ENCODE measurements at places on chromosomes 1 and 21.

- DNase-seq = no peak
Measured at GRCh38 chr21:41396558-41397075, 29.4 kb upstream of the MX1 start.

GRCh38 chr1:175232335-175232734 is 39.8 kb upstream of the KIAA0040 start:
- no peak for DNase-seq

GRCh38 chr21:35478161-35479064 is 429.3 kb upstream of the RUNX1 start:
- DNase-seq = no peak

- no peak for DNase-seq
Measured at GRCh38 chr1:232521660-232522059, 108.3 kb downstream of the SIPA1L2 start.

DNA sequence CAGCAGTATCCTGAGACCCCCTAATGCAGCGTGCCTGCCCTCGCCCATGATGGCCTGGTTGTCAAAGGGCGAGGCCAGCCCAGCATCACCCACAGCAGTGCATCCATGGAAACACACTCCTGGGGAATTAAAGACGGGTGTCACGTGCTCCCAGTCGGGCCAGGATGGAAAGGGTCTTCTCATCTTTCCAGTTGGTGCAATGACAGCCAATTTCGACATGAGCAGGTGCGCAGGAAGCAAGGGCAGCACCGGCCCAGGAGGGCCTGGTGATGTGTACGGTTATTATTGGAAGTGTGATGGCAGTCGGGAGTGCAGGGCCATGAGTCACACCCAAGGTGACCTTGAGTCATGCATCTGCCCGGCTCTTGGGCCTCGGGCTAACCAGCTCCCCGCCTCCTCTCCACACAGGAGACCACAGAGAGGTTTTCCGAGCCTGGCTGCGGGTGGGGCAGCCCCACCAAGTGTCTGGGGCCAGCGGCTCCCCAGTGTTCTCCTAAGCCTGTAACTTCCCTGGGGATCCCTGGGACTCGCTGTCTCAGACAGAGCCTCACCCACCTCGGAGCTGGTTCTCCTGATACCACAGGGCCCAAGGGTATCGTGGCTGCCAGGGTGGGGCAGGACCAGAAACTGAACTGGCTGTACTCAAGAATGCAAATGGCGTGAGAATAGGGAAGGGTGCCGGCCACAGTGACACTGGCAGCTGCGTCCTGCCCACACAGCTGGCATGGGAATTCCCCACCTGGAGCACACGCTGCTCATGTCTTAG is 119.8 kb downstream of the SIK1 start:
- DNase-seq = no peak

DNA sequence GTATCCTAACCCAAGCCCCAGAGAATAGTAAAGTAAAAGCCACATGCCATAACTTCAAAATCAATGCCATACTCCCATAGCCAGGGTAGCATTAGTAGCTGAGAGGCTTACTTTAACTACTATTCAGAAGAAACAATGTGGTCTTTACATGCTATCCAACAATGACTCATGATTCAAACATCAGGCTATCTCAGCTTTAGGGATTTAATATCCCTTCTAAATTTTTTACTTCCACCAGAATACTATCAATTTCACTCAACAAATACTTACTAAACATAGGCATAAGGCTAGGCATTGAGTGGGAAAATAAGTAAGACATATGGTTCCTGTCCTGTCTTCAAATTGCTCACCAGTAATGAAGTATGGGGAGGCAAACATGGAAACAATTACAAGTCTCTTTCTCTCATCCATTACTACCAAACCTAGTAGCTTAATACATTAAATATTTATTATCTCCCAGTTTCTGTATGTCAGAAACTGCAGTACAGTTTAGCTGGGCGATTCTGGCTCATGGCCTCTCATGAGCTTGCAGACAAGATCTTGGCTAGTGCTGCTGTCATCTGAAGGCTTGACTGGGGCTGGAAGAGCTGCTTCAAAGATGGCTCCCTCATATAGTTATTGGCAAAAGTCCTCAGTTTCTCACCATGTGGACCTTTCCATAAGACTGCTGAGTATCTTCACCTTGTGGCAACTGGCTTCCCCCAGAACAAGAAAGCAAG is 30.7 kb downstream of the EVI5 start:
- no peak for DNase-seq

GRCh38 chr1:172404121-172404520 is 16.4 kb upstream of the C1orf105 start:
- no peak for DNase-seq

DNA sequence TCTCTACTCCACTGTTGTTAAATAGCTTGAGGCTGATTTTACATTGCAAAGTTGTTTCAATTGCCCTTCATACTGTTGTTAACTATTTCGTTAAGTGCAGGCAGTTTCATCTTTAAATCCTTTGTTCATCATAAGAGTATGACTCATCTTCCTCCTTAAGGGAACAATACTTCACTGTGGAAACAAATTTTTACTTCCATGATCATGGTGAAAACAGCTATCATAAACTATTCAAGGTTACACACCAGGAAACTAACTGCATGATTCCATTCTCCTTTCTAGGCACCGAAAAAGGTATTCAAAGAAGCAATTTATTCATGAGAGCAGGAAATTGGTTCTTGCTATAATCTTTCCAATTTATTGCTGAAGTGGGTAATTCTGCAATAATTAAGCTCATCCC is 593.2 kb downstream of the LRRIQ3 start:
- DNase-seq = no peak

GRCh38 chr1:227774051-227774731 is 39.0 kb downstream of the SNAP47 start:
- no peak for DNase-seq

DNA sequence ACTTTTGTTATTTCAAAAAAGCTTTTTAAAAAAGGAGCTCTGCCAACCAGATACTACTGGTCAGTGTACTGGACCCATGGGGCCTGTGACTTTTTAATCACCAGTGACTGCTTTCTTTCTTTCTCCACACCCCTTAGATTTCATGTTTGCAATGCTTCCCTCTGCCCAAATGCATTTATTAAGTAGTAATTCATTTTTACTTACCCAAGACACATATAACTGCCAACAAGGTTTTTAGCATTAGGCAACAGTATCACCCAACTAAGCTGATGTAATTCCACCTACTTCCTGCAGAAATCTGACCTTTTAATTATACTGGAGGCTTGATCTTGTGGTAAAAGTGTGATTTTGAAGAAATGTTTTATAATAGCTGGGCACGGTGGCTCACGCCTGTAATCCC is 12.5 kb downstream of the MECR start:
- DNase-seq = no peak

- peak; percentile 86 for DNase-seq
Measured at GRCh38 chr1:55021942-55022546, 17.3 kb upstream of the PCSK9 start.

DNA sequence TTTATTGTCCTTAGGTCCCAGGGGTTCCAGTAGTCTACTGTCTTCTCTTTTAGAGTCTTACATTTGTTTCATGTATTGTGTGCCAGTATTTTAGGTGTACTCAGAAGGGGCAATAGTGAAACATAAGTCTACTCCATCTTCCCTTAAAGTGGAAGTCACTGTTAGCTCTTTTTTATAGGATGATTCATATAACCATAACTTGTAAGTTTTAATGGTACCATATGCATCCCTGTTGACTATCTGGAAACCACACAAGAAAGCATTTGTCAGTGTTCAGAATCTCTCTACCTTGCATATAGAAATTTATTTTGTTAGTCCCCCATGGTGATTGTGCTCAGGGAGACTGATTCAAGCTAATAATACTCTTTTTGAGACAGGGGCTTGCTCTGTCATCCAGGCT is 149.9 kb downstream of the HS2ST1 start:
- no peak for DNase-seq

DNA sequence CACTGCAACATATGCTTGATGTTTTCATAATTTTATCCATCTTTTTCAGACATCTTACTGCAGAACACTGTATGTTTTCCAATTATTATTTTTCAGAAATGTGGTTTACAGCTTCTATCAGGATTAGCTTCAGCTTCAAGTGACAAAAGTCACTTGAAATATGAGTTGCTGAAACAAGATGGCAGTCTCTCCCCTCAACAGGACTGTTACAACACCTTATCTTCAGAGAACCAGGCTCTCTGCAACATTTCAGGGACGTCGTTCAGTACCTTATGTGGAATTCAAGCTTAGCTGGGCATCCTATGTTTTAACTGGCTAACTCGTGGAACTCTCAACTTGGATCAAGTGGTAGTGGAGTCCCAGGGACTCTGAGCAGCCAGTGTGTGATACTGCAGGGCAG is 2.0 kb upstream of the UBE2G2 start:
- DNase-seq = no peak

DNA sequence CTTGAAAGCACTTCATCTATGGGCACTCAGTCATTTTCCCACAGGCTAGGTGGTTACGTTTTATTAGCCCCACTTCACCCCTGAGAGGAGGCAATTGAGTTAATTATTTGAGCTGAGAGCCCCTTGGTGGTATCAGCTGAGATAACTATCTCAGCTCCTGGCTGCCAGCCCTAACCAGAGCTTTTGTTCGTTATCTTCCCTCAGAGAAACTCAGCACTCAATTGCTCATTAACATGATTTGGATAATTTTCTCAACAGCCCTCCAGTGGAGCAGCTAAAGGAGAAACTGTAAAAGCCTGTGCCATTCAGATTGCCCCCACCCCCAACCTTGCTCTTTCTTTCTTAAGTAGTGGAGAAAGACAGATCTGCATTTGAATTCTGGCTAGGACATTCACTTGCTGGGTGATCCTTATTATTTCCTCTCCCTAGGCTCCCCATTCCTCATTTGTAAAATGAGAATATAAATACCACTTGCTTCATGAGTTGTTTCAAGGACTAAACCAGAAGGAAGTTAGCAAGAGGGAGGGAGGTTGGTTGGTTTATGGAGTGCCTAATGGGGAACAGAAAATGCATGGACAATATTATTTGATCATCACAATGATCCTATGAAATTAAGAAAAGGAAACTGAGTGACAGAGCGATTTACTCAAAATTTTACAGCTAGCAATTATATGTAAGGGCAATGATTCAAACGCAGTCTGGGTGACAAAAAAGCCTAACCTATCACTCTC is 218.7 kb upstream of the FGGY start:
- peak; percentile 95 for DNase-seq

DNA sequence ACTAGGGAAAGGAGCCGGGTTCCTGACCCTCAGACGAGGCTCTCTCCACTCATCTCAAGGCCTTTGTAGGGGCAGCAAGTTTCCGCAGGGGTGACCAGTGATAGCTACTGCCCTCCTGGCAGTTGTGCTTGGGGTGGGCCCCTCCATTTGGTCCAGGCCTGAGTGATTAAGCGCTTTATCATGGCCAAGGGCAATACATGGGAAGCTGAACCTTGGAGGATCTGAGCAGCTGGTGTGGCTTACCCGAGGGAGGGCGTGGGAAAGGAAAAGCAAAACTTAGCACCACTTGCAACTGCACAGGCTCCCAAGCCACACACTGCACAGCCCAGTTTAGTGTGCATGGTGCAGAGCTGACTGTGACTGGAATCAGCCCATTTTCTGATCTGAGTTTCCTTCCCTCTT is 47.8 kb downstream of the GADD45A start:
- DNase-seq = no peak

DNA sequence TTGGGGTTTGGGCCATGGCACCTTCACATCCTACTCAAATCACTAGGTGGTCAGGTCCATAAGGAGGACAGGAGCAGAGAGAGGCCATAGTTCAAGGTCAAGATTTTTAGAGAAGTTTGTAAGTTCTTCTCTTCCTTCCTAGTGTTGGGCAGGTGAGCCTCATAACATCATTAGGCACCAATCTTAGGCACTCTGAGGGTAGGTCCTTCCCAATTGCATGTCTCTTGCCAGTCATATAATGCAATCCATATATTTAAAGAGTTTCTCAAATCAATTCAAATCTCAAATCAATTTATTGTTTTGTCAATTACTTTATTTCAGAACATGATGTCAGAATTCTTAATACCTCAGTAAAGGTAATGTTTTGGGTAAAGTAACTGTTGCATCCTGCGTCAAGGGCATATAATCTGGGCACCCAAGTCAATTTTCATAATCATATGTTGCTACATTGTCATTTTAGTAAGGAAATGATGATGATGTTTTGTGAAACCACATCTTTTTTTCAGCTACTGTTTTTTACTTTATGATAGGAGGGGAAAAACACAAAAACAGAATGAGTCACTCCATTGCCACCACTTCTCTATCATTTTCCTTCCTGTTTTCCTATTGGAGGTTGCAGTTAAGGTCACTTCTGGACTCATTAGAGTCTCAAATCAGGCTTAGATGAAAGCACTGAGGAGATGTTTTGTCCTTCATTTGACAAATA is 122.7 kb downstream of the UCHL5 start:
- no peak for DNase-seq

DNA sequence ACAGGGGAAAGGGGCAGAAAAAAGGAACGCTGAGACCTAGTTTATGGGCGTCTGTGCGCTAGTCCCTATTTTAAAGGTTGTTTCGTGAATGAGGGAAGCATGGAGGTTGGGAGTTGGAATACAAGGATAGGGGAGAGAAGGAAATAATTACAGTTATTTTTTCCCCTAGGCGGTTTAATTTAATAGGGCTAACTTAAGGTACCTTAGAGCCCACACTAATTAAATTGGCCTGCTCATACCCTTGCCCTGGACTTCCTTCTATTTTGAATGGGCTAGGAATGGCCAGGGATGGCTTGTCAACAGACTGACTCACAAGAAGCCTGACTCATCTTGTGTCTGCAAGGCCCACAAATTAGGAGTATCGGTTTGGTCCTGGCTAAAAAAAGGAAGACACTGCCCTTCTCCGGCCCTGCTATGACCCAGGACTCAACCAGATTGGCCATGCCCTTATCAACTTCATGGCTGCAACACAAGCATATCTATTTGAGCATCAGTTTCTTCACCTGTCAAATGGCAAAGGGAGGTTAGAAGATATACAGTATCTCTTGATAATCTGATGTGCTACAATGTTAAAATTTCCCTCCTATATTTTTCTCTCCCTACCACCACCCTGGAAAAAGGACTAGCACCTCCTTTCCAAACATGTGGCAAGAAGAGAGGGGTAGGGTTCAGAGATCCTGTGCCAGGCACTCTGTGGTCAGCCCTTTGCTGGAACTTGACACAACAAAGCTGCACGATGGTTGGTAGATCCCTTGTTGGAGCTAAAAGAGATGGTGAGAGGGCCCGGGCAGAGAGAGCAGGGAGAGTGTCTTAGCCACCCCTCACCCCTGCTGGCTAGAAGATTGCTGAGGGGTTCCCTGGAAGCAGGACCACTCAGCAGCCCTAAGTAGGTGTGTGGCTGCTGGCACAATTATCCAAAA is 2.2 kb upstream of the SSBP3 start:
- no peak for DNase-seq

- DNase-seq = no peak
Measured at GRCh38 chr1:67564193-67564592, 120.8 kb upstream of the GADD45A start.

- DNase-seq = no peak
Measured at GRCh38 chr1:208834381-208835096, 590.4 kb upstream of the PLXNA2 start.

DNA sequence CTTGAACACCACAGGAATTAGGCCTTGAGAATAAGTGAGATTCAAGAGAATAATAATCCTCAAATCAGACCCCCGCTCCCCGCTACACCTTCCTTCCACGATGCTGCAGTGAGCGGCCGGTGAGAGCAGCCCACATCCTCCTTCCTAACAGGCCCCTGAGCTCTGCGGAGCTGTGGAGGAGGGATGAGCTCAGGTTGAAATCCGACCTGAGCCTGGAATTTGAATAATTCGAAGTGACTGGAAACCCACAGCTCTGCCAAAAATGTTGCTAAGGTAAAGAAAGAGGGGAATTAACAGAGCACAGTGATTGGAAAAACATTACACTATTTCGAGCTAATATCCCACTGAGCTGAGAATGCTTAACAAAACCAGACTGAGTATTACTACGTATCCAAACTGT is 90.0 kb downstream of the URB2 start:
- DNase-seq = peak; percentile 67

GRCh38 chr1:182962554-182963115 is 9.7 kb upstream of the SHCBP1L start:
- peak; percentile 38 for DNase-seq

All from iPS DF 19.7 (cell line).